ENCODE measurements at places on chromosomes 4 and X. TPM values are rescaled to one million over a fixed set of nuclear protein-coding genes. Genes with fewer than 3 reads are reported as not detected.
A peak's percentile ranks its signal among the peaks of the same experiment; 100 is the strongest.

DNA sequence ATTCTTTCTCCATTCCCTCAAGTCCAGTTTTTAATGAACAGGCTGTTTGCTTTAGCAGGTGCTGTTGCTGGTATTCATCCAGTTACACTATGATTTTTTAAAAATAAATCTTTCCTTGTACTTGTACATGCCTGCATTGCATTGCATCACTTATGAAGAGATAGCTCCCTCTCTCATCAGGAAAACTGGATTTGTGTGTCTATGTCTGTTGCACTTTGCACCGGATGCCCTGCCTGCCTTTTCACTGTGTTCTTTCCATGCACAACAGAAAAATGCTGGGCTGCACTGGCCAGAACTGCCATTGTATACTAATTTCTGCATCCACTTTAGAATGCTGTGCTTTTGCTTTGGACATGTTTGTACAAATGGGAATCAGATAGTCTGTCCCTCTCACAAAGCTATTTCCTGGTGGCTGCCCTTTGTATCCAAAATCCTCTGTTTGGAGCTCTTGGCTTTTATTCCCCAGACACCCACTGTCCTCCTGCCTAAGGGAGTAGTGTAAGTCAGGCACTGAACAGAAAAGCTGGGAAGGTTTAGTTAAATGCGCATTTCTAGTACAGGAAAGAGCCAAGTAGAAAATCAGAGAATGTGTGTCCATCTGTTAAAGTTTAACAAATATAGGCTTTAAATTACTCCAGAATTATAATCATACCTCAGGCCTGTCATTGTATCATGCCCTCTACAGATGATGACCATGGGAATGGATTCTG, 119.1 kb downstream of the MBNL3 start:
- no peak for DNase-seq

DNA sequence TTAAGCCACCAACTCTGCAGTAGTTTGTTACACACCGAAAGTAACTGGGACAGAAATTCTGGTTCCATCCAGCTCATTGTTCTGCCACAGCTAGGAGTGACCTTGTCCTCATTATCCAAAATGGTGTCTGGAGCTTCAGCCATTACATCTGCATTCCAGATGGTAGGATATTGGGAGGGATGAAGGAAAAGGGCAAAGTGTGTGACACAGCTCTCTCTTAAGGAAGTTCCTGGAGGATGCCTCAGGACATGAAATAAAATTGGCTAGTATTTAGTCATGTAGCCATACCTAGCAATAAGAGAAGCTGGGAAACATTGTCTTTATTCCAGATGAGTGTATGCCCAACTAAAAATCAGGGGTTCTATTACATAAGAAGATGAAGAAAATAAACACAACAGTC, 262.0 kb downstream of the BCOR start:
- no peak for DNase-seq

- no peak for DNase-seq
Observed at GRCh38 chrX:139224953-139225665, 305.4 kb upstream of the F9 start.

- no peak for DNase-seq
Observed at GRCh38 chr4:111410571-111410970, 734.7 kb upstream of the FAM241A start.

DNA sequence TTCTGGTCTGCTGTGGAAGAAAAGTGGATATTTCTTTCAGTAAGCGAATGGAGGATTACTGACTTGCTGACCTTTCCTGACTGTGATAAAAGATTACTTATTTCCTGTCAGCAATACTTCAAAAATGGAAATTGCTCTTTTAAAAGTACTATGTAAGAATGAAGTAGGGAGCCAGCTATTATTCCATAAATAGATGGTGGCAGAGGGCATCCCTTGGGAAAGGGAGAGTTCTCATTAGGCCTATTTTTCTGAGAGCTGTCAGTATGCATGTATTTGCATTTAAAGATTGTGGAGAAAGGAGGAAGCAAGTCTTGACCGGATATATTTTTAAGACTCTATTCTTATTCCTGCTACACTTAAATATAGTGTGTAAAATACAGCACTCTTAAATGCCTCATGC, 37.2 kb downstream of the TMEM47 start:
- DNase-seq = no peak

GRCh38 chr4:7719354-7720174, 220.1 kb downstream of the AFAP1 start:
- DNase-seq = peak; percentile 57

DNA sequence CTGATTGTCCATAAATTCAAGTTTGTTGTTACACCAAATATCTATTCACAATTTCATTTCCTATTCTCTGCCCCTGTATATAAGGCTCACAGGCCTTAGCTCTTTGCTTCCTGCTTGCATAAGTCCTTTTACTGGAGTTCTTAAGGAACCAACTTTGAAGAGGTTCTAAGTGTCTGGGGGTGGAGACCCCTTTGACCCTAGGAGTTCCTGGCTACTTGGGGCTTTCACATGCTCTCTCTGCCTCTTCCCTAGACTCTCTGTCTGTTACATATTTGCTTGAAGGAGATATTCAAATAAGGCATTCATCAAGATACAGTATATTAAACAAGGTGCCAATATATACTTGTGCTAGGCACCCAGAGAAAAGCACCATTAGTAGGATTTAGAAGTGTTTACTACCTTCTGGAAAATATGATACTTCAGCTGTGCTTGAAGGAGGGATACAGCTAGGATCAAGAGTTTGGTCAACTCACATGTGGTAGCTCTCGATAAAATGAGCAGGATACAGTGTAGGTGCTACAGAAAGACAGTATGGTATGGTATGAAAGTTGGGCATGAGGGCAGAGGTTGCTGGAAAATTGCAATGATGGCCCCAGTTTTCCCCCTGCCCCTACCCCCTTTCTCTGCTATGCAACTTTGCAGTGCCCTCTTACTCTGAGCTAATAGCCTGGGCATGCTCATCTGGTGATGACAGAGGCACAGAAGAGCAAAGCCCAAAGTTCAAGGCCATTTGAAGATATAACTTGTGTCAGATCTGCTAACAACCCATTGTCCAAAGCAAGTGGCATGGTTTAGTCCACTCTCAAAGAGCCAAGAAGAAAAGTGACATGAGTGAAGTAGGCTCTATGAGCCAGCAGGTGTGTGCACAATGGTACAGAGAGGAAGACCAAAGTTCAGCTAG, 107.6 kb upstream of the CPEB2 start:
- DNase-seq = no peak

- DNase-seq = no peak
Observed at GRCh38 chr4:124334119-124334518, 378.4 kb downstream of the ANKRD50 start.

Gene IRS4
- not detected for total RNA-seq

Gene LAMTOR3
- total RNA-seq = 31.2 TPM

Gene SRPX2
- not detected for total RNA-seq

Gene RAB40A
- 0.27 TPM for total RNA-seq

Measured in naive thymus-derived CD4-positive, alpha-beta T cell (primary cell).